Stimulated activated CD8-positive, alpha-beta memory T cell treated with anti-CD3 and anti-CD28 coated beads, Interleukin-15, amount 100 ng/mL, for 24 hours (primary cell): ENCODE measurements at places on chromosomes 1 and 21.

- no peak for DNase-seq
These were observed 27.9 kb downstream of the SLC45A1 start for GRCh38 chr1:8345621-8346415.

DNA sequence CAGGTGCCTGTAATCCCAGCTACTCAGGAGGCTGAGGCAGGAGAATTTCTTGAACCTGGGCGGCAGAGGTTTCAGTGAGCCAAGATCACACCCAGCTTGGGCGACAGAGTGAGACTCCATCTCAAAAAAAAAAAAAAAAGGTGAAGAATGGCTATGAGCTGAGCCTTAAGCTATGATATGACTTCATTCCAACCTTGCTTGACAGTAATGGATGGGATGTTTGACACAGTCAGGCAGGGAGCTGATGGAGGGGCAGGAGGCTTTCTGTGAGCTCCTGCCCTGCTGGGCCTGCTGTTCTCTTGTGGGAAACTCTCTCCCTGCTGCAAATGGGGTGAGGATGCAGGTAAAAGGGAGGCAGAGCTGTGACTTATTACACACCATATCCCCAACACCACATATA is 27.6 kb downstream of the NCF2 start:
- DNase-seq, result no peak

- DNase-seq, result no peak
These were observed 114.3 kb downstream of the TGFB2 start for GRCh38 chr1:218459450-218459849.

DNA sequence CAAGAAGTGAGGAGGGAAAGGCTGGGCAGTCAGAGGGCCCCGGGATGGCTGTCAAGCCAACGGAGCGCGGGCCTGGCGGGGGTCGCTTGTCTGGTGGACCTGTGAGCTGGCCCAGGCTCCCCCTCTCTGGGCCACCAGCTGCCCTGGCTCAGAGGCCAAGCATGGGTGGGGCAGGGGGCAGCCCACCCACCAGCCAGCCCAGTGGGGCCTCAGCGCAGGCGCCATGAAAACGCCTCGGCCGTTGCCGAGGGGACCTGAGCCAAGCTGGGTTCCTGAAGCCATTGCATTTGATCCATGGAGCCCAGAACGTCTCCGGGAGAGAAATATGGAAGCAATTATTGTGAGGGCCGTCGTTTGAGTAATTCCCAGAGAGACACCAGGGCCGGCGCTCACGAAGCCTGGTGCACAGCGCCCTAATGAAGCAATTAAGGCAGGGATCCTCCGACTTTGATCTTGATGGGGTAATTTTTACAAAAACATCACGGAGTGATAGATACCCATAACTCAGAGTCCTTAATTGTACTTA is 90.5 kb upstream of the TTC34 start:
- DNase-seq, result no peak

GRCh38 chr1:242774256-242774655 is 249.8 kb upstream of the PLD5 start:
- DNase-seq, result no peak

DNA sequence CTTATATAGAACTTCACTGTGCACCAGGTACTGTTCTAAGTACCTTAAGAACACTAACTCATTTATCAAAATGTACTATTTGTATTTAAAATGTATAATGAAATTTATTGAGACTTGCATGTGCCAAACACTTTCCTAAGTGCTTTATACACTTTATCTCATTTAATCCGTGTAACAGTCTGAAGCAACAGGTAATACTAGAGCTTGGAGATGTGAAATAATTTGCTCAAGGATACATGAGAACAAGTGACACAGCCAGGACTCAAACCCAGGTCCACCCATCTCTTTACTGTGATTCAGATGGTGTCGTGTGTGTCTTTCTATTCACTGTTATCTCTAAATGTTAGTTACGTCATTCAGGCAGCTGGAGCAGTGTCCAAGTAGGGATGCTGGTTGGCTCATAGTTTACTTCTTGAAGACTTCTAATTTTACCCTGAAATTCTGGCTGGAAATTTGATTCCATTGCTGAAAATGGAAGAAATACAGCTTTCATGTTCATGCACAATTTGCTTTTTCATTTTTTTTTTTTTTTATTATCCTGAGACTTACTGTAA is 169.7 kb upstream of the UBE2U start:
- no peak for DNase-seq

GRCh38 chr1:26978901-26979300 is 14.6 kb upstream of the TRNP1 start:
- no peak for DNase-seq

GRCh38 chr1:54754486-54755285 is 9.6 kb downstream of the PARS2 start:
- DNase-seq, result no peak

DNA sequence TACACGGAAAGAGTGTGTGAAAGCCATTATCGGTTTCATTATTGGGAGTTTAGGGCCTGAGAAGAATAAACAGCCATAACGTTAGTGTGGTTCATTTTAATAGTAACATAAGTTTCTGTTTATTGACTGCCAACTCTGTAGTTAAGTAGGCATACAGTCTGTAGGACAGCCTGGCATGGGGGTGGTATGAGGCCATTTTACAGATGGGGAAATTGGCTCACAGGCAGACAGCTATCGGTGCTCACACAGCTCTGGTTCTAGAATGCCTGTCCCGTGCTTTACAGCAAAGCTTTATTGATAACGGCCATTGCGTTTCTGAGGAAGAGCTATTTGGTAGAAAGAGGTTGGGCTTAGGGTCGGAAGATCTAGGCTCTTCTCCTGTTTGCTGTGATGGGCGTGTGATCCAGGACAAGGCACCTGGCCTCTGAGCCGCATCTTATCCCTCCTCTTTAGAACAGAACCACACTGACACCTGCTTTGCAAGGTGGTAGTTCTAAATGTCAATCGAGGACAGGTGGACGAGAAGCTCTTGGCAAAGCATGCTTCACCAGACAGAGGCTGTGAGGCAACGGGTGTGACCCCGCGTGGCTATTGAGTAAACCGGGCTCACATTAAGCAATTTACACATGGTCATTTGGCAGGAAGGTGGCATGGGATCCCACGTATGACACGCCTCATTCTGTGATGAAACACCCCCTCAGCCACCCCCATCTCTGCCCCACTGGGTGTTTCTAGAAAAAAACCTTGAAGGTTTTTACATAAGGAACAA is 14.9 kb downstream of the ETS2 start:
- no peak for DNase-seq

- no peak for DNase-seq
These were observed 21.0 kb downstream of the KIF21B start for GRCh38 chr1:201002510-201002909.

DNA sequence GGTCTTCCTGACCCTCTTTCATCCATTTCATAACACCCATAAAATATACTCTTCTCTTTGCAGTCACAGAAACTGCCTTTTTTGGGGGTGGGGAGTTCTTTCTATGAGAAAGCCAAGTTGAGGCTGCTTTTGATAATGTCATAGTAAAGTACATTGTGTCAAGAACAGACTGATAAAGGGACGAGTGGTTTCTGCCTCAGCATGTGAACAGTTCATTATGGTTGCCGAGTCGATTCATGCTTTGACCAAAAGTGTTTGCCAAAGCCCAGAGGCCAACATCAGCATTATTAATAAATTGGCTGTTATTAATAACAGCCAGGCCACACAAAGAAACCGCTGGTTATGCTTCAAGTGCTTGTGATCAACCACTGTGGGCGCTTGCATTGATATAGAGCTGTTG is 162.0 kb downstream of the HUNK start:
- no peak for DNase-seq

DNA sequence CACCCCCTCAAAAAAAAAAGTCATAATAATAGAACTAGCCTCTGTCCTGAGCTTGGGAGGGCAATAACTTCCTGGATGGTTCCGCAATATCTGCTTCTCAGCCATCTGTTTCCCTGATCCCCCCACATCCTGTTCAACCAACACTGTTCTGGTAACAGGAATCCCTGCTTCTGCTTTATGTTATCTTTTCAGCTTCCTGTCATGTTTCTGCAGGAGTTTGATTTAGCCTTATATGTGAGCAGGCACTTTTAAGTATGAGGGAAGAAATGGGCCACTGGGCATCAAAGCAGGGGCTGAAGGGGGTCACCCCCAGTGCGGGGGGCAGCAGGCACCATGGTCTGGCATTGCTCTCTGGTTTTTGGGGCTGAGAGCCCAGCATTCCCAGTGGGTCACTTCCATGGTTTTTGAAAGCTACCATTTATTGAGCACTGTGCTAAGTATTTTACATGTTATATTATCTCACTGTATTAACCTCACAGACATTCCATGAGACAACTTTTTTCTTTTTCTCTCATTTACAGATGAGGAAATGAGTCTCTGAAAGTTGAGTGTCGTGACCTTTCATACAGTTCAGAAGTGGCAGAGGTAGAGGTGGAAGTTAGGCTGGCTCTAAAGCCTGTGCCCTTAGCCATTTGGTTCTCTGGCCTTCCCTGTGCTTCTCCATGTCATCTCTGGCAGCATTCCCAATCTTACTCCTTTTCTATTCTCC is 61.9 kb downstream of the DNTTIP2 start:
- no peak for DNase-seq

DNA sequence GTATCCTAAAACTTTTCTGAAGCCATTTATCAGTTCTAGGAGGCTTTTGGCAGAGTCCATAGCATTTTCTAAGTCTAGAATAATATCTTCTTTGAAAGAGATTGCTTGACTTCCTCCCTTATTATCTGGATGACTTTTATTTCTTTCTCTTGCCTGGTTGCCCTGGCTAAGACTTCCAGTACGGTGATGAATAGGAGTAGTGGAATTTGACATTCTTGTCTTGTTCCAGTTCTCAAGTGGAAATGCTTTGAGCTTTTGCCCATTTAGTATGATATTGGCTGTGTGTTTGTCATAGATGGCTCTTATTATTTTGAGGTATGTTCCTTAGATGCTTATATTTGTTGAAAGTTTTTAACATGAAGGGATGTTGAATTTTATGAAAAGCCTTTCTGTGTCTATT is 1647.9 kb downstream of the PLA2G4A start:
- DNase-seq, result no peak

- no peak for DNase-seq
These were observed 256.9 kb upstream of the RAB4A start for GRCh38 chr1:229013981-229014380.

DNA sequence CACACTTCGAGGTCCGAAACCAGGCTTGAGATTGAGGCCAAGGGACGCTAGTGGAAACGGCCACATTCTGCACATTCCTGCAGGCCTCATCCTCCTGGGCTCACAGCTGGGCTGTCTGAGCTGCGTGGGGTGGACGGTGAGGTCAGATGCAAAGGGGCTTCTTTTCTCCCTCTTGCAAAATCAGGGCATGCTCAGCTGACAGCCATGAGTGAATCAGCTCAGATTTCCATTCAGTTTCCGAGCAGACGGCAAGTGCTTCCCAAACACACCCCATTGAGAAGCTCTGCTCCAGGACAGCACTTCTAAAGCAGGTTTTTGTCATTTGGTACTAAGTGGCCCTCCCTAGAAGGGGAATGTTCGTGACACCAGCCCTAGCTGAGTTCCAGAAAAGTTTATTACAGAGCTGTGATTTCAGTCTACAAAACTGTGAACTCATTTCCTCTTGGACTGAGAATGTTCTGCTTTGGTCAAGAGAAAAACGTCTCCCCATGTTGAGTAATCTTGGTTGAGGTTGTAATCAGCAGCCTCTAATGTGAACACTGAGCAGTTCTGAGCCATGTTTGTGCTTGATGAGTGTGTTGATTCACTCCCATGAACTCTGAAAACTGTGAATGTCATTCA is 10.0 kb downstream of the PDPN start:
- no peak for DNase-seq

DNA sequence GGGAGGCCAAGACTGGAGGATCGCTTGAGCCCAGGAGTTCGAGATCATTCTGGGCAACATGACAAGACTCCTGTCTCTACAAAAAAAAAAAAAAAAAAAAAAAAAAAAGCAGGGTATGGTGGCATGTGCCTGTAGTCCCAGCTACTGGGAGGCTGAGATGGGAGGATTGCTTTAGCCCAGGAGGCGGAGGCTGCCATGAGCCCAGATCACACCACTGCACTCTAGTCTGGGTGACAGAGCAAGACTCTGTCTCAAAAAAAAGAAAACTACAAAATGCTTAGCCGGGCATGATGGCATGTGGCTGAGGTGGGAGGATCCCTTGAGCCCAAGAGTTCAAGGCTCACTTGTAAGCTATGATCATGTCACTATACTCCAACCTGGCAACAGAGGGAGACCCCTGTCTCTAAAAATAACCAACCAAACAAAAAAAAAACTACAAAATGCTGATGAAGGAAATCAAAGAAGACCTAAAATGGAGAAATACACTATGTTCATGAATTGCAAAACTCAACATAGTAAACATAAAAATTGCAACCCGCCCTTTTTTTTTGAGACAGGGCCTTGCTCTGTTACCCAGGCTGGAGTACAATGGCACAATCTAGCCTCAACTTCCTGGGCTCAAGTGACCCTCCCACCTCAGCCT is 20.4 kb downstream of the SHISAL2A start:
- no peak for DNase-seq

- no peak for DNase-seq
These were observed 56.8 kb upstream of the HNRNPU start for GRCh38 chr1:244920911-244921761.

- DNase-seq, result no peak
These were observed 46.4 kb upstream of the JUN start for GRCh38 chr1:58830291-58830690.

DNA sequence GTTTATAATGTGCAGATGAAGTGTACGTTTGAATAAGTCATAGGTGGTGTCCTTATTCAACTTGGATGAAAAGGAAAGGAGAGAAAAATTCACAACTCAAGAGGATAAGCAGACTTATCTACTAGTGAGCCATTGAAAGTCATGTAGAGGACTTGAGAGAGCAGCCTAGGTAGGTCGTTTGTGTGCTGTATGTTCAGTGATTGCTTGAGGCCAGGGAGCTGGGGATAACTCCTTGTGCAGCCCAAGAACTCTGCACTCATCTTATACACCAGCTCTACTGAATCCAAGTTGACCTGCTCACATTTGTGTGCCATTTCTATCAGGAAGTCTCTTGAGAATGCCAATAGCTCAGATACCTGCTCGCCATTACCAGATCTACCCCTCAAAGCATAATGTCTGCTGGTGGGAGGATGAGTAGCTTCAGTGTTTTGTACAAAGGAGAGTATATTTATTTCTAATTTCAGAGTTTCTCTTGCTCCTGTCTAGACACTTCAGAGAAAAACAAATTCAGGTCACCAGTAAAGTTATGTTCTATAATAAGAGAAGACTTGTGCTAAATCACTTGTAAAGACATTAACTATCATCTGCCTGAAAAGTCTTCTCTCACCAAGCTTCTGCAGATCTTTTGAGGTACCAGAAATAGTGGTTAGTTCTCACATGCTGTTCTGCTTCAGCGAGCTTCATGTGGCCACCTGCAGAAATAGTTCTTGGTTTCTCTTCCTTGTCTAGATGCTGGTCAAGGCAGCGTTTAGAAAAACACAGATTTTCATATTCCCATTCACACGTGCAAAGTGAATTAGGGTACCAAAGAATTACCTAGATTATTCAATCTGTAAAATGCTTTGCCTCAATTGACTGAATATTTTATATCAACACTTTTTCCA is 10.8 kb downstream of the S1PR1 start:
- DNase-seq, result no peak
